Stimulated activated CD8-positive, alpha-beta memory T cell treated with anti-CD3 and anti-CD28 coated beads, Interleukin-2, amount 100 ng/mL, for 1 hour (primary cell): ENCODE measurements at places on chromosomes 5 and 9.

DNA sequence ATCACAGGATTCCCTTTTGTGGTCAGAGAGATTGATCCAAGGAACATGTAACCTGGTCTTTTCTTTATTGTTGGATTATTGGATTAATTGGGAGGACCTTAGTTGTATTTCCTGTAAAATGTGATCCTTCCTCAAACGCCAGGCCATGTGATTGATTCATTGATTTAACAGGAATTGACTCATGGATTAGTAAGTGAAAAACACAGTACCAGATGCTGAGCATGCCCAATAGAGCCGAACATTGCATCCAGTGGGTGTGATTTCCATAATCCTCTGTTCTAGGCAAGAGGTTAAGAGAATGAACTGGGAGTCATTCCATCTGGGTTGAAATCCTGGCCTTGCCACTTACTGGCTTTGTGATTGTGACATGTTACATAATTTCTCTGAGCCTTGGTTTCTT, 522.3 kb downstream of the MAT2B start:
- DNase-seq: no peak

DNA sequence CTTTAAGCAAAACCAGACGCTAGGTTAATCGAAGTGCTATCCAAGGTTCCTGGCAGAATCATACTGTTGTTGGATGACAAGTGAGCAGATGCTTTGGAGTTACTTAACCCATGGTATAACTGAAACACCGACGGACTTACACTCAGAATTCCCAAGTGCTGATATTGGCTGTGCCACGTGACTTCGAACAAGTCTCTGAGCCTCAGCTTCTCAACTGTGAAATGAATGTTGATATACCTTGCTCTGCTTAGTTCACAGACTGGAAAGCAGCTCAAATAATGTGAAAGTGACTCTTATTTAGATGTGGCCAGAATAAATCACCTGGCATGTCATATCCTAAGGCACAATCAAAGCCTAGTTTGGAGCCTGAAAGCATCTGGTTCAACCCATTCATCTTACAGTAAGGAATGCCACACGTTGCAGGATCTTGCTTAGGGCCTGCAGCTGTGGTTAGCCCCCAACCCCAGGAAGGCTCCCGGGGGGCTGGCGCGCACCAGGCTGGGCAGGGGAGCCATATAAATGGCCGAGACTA, 759 bp downstream of the GEMIN5 start:
- no peak for DNase-seq

DNA sequence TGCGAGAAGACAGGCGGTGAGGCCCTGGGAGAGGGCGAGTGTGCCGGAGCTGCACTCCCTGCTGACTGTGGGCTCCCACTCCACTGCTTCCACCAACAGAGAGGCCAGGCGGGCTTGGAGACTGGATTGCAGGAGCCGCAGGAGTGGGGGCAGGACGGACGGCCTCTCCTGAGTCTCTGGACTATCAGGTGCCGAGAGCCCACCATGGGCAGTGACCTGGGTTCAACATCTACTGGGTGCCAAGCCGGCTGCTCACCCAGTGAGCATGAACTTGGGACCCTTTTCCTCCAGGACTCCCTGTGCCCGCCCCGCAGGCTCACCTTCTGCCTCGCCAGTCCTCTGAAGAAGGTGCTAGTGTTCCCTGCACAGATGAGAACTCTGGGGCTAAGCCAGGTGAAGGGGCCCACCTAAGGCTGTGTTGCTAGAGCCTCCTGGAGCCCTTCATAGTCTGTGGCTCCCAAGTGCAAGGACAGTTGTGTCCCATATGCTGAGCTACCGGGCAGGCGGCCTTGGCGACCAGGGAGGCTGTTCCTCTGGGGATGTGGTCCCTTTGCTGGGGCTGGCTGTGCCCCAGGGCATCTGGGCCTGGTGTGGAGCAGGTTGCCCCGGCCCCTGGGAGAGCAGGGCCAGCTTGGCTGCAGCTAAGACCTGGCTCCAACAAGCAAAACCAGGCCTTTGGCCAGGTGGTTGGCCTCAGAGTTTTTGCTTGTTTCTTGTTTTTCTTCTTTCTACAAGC, 77.7 kb upstream of the PHYKPL start:
- DNase-seq: no peak

DNA sequence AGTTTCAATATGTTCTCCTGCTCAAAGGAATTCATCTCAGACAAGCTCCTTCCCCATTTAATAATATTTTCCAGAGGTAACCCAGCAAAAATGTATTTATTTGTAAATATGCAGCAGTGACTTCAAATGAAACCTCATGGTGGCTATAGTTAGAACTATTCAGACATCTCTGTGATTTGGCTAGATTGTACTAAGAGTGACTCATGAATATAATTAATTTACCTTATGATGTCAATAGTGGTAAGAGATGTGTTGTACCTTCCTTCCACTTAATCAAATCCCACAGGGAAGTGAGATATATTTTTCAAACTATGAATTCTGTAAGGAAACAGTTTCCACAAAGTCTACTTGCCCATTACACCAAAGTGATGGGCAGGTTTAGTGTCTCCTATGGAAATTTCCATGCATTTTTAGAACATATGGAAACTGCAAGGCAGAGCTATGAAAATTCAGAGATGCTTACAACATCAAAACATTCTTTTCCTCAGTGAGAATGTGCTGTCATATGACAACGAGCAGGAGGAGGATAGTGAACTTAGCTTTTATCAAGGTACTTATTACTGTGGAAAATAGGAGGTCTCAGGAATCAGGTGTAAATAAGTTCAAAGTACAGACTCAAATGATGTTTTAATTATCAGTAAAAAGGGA, 34.0 kb upstream of the SPDL1 start:
- no peak for DNase-seq

- DNase-seq: no peak
Observed at GRCh38 chr5:145463634-145464033, 371.5 kb downstream of the PRELID2 start.

GRCh38 chr5:52789851-52790250, 2.1 kb downstream of the ITGA1 start:
- DNase-seq: no peak

GRCh38 chr5:150015415-150015814, 14.9 kb downstream of the HMGXB3 start:
- DNase-seq: no peak
